Neural progenitor cell (in vitro differentiated cells): ENCODE measurements at places on chromosomes 1 and 21. TPM values are rescaled to one million over a fixed set of nuclear protein-coding genes. Genes with fewer than 3 reads are reported as not detected.

DNA sequence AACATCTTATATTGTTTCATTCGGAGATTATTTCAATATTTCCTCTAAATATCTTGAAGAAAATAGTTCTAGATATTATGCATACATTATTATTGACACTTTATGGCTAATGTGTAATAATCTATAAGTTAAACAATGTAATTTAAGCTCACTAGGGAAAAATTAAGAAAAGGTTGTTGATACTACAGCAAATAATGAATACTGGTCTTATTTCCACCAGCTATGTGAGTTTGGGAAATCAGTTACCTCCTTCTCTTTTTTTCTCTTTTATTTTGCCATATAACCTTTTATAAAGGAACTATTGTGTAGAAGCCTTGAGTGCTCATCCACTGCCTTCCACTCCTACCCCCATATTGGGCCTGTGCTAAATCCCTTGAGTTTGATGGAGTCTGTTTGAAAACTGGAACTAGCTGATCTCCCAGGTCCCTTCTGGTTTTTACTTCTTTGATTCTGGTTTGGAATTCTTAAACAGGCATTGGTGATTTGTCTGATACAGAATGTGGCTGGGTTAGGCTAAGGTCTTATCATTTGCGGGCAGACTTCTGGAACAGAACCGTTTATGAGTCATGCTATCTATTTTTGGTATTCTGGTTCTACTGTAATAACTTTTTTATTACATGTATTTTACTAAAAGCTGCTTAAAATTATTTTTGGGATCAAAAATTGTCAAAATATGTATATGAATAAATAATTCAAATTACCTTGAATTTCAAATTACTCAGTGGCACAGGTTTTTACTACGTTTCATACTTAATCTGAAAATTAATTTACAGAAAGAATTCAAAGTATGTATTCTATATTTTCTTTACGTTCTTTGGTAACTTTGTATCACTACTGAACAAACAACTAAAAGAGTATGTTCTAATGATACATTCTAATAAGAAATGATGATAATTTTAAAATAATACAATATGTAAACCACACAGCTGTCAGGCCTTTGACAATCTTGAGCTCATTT lies 5.0 kb upstream of the CDC14A start:
- H3K36me3 ChIP-seq: no peaks in the 10 kb centered on the region
- H3K27me3 ChIP-seq: no peaks in the 10 kb centered on the region
- no peak for DNase-seq
- H3K4me3 ChIP-seq: no peak overlapping the region
- H3K27ac ChIP-seq: no peak overlapping the region

- no peak for DNase-seq
- no peaks in the 10 kb centered on the region for H3K36me3 ChIP-seq
- H3K27ac ChIP-seq: no peak overlapping the region
Observed at GRCh38 chr1:209768354-209768774, 12.5 kb downstream of the TRAF3IP3 start.

DNA sequence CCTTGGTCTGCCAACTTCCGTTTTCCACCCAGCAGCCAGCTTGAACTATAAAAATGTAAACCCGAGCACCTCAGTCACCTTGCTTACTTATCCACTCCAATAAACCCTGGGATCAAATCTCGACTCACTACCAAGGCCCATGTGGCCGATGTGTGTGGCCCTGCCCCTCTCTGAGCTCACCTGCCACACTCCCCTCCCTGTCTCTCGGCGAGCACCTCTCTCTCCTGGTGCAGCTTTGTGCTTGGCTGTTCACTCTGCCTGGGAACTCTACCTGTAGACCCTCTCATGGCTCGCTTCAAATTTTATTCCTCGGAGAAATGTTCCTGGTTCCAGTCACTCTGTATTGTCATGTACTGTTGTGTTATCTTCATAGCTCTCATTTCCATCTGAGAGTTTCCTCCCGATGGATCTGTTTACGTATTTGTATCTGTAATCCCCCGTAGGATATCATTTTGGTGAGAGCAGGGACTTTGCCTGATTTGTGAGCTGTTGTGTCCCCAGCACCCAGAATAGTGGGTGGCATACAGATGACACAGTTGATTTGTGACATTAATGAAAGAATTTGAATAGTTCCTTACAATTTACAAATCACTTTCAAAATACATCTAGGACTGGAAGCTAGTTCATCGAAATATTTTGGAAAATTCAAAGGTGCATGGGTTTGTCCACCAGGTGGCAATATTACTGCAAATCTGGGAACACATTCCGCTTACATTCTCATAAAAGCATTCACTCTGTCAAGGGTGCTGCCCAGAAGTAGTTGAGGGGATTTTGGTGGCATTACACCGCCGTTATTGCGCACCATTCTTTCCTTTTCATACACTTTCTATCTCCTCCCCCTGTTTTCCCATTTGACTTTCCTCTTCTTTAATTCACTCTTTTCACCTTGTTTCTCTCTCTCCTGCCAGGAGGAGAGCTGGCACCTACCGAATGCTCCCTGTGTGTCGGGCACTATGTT lies 95.3 kb downstream of the ABCA4 start:
- H3K4me1 ChIP-seq: no peaks in the 10 kb centered on the region
- H3K36me3 ChIP-seq: no peaks in the 10 kb centered on the region
- H3K4me3 ChIP-seq: no peak overlapping the region
- H3K27me3 ChIP-seq: no peaks in the 10 kb centered on the region
- no peak overlapping the region for H3K27ac ChIP-seq

DNA sequence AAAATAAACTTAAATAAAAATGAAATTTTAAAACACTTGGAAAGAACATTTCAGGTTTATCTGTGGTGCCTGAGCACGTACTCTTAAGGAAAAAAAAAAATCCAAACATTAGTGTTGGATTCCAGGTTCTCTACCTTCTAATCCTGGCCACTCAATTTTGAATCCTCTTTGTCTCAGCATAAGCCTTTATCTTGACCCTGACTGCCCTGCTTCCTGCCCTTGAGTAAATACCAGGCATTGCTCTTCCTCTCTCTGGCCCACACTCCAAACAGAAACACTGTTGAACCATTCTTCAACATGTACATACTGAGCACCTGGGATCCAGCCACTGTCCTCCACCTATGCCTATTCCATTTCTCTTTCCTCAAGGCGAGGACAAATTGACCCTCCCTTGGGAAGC lies 11.4 kb upstream of the VANGL1 start:
- H3K4me1 ChIP-seq: no peaks in the 10 kb centered on the region
- H3K36me3 ChIP-seq: no peaks in the 10 kb centered on the region
- no peaks in the 10 kb centered on the region for H3K27me3 ChIP-seq
- H3K4me3 ChIP-seq: no peak overlapping the region

S100A1 gene
- total RNA-seq: 0.74 TPM in 1 of 2 replicates, not detected in the other

DNA sequence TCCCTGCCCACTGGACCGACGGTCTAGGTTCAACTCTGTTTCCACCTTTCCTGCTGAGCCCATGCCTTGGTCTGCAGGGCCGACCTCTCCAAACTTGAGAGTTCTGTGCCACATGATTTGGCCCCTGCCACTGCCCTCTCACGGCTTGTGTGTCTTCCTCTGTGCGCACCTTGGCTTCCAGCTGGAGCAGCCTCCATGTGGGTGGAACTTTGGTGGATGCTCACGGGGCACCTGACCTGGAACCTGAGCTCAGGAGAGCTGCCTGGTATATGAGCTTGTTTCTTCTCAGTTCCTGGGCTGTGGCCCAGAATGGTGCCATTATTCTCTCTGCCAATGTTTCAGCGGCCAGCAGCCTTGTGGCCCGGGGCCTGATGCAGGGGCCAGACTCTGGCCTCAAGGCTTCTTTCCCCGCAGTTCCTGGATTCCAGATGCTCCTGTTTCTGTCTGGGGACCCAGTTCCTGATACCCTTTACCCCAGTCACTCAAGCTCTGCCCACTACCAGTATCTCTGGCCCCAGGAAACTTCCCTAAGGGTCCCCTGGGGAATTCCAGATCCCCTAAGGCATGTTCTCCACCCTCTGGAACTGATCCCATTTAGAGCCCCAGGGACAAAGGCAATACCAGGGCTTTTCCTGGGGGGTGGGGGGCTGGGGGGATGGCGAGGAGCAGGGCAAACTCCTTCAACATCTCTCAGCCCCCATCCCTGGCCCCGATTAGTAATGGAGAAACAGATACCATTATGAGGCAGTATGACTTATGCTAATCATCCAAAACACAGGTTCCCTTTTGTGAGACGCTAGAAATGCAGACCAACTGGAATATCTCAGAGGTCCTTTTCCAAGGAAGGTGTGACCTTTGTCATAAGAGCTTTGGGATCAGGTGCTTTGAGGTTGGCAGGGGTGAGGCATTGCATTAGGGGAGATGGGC lies 11.1 kb downstream of the QSOX1 start:
- no peak overlapping the region for H3K4me3 ChIP-seq
- H3K27me3 ChIP-seq: no peaks in the 10 kb centered on the region
- no peak overlapping the region for H3K27ac ChIP-seq

DNA sequence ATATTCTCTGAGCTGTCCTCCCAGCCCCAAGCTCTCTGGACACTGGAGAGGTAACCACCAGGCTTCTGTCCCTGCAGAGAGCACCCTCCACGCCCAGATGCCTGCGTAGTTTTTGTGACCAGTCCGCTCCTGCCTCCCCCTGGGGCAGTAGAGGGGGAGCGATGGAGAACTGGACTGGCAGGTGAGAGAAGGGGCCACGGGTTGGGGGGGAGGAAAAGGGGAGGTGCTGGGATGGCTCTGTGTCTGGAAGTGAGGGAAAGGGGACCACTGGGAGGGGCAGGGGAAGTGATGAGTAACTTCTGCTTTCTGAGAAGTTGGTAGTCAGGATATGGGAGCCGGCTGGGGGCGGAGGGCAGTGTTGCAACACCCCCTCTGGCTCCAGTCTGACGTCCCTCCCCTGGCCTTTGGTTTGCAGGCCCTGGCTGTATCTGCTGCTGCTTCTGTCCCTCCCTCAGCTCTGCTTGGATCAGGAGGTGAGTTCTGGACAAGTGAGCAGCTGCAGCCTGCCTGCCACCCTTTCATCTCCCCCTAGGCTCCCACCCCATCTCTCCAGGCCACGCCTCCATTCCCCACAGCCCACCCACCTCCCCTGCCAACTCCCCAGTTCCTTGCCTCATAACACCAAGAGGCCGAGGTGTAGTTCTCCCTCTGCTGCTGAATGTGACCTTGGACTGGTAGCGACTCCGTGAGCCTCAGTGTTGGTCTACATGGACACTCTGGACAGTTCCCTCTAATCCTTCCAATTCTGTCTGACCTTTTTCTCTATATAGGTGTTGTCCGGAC lies 3.1 kb downstream of the ADAMTSL4 start:
- H3K4me3 ChIP-seq: no peak overlapping the region
- H3K27ac ChIP-seq: no peak overlapping the region
- peaks cover 18% of the 10 kb centered on the region for H3K4me1 ChIP-seq
- H3K27me3 ChIP-seq: peaks cover 40% of the 10 kb centered on the region
- H3K36me3 ChIP-seq: no peaks in the 10 kb centered on the region
- DNase-seq: no peak

GRCh38 chr21:42563686-42564085 lies 50.0 kb downstream of the SLC37A1 start:
- no peak overlapping the region for H3K4me3 ChIP-seq
- no peaks in the 10 kb centered on the region for H3K36me3 ChIP-seq
- H3K27me3 ChIP-seq: no peaks in the 10 kb centered on the region
